Colonic mucosa (tissue), 4 donors: ENCODE measurements at places on chromosomes 6 and 20. TPM values are rescaled to one million over a fixed set of nuclear protein-coding genes. Genes with fewer than 3 reads are reported as not detected.

GRCh38 chr6:169975286-169975685 is 223.9 kb downstream of the ERMARD start:
- DNase-seq = no peak

SYCP2L gene
- total RNA-seq = not detected

GRCh38 chr20:56665806-56666205 is 36.7 kb downstream of the TFAP2C start:
- no peak for DNase-seq

DNA sequence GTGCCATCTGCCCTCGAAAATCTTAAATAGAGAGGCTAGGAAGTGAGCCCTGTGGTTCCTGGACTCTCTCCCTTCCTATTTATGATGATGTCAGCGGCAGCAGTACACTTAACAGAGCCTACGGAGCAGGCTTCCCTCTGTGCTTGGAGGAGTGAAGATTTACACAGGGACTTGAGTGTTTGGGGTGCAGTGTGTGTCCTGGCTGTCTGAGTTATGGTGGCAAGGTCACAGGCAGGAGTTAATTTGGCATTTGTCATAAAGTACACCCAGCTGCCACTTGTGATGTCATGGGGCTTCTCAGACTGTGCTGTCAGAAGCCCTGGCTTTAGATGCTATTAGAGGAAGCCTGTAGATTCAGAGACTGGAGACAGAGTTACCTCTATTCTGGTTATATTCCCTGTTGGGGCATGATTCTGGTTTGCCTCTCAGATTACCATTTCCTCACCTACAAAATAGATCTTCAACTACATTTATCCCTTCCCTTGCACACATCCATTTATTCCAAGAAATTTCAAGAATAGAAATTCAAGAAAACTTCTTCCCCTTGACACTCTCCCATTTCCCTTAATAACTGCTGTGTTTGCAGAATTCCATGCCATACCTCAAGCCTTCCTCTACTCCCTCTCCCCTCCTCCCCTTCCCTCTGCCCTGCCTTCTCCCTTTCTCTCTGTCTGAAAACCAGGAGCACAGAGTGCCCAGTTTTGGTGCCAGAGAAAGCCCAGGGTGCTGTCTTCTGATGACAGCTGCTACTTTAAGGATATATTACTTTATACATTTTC is 72.1 kb downstream of the SLC24A3 start:
- DNase-seq = no peak

IPCEF1 gene
- 1.2 TPM for total RNA-seq

NFS1 gene
- 45.1 TPM for total RNA-seq

OSBPL2 gene
- total RNA-seq = 102 TPM
